ENCODE measurements at places on chromosomes 16 and 17. TPM values are rescaled to one million over a fixed set of nuclear protein-coding genes. Genes with fewer than 3 reads are reported as not detected.

- no peak for DNase-seq
Measured at GRCh38 chr16:87492291-87492630, 563 bp downstream of the ZCCHC14 start.

The NECAB2 gene
- not detected for total RNA-seq

DNA sequence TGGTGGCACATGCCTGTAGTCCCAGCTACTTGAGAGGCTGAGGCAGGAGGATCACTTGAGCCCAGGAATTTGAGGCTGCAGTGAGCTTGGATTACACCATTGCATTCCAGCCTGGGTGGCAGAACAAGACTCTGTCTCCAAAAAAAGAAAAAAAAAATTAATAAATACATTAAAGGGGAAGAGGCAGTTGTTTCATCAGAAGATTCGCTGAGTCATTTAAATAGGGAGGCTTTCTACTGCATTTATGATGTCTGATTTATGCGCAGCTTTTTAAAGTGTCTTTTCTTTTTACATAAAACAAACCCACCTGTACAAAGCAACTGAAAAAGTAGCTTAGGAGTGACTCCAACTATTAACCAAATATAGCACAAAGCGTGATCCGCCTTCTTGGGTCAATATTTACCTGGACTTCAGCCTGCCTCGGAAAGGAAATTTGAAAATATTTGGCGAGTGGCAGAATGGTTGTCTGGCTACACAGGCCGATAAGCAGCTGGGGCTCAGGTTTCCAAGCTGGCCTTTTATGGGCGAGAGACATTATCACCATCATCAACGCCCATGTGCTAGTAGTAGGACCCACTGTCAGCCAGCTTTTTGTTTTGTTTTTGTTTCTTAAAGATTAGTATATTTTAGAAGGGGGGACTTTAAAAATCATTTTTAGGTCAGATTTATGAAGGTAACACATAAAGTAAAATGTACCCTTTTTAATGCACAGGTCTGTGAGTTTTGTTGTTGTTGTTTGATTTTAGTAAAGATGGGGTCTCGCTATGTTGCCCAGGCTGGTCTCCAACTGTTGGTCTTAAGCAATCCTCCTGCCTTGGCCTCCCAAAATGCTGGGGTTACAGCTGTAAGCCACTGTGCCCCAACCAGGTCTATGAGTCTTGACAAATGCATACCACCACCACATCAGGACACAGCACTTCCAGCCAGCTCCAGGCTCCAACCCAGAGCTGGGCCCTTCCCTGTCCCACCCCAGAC, 42.5 kb upstream of the RASD1 start:
- DNase-seq, result no peak

DNA sequence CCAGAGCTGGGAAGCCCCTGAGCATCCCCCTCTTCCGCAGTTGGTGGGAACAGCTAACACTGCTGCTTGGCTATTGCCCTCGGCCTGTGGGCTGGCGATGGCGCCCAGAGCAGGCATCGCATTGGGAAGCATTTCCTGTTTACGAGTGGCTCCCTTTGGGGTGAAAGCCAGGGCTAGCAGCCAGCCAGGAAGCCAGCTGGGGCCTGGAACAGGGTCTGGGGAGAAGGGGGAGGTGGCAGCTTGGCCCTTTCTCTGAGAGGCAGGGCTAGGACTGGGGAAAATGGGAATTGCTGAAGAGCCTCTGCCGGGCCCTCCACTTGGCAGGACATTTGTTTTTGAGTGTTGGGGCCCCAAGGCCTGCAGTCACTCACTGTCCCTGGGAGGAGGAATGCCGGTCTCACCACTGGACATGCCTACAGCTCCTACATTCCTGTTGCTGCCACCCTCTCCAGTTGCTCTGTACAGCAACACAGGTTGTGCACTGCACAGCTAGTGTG, 2.4 kb upstream of the MTSS2 start:
- DNase-seq, result no peak

DNA sequence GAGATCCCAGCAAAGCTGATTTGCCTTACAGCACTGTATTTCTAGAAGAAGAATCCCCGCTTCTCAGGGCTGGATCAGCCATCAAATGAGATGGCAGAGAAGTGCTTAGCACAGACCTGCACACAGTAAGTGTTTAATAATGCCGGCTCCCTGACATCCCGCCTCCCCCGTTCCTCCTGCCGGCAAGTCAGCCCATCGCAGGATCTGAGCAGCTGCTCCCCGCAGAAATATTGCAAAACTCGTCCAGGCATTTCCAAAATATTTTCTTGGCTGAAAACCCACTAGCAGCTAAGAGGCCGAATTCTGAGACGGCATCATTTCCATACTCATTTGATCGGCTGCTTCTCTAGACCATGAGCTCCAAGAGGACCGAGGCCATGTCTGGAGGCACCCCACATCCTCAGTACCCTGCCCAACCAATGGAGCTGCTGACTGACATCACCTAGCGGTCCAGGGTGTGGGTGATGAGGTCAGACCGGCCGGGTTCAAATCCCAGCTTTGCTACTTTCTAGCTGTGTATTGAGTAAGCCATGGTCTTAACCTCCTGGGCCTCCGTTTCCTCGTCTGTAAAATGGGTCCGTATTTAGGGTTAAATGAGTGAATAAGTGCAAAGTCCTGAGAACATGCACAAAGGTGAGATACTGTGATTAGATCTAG, 251.5 kb downstream of the KATNIP start:
- no peak for DNase-seq

- DNase-seq, result no peak
Measured at GRCh38 chr17:39687101-39687545, 734 bp downstream of the PGAP3 start.

- DNase-seq, result no peak
Measured at GRCh38 chr17:28700830-28701492, 10.7 kb downstream of the PROCA1 start.

The TAC4 gene
- total RNA-seq, result not detected

The TSNAXIP1 gene
- 1.6 TPM for total RNA-seq

DNA sequence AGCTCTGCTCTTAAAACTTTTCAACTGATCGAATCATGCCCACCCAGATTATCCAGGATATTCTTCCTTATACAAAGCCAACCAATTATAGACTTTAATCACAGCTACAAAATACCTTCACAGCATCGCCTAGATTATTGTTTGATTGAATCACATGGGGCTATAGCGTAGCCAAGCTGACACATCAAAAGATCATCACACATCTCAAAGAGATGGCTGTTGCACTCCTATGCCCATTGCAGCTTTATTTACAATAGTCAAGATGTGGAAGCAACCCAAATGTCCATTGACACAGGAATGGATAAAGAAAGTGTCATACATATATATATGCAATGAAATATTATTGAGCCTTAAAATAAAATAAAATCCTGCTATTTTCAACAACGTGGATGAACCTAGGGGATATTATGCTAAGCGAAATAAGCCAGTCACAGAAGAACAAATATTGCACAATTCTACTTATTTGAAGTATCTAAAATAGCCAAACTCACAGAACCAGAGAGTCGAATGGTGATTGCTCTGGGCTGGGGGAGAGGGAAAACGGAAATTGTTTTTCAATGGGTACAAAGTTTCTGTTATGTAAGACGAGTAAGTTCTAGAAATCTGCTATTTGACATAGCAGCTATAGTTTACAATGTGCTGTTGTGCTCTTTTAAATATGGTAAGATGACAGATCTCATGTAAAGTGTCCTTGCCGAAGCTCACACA, 60.9 kb upstream of the ERCC4 start:
- DNase-seq, result no peak
